ENCODE measurements at places on chromosomes 11 and 22.

DNA sequence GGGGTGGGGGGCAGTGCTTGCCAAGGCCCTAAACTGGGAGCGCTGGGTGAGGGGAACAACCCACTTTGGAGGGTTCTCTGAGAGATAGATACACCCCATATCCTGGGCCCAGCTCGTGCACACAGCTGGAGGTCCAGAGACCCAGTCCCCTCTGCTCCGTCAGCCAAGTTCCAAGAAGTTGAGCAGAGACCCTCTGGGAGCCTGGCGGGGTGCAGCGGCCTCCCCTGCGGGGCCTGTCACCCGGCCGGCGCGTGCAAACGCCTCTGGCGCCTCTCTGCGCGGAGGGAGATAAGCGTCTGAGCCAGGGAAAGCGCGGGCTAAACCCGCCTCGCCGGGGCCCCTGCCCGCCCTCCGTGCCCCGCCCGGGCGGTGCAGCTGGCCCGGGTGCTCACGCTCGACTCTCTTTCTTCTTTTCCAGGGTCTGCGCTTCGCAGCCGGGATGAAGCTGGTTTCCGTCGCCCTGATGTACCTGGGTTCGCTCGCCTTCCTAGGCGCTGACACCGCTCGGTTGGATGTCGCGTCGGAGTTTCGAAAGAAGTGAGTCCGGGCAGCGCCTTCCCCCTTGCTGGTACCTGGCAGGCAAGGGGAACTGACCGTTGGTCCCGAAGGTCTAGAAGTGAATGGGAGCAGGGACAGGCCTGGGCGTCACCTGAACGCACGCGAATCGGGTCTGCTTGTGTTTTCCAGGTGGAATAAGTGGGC lies 540 bp downstream of the ADM start:
- no peak for DNase-seq

DNA sequence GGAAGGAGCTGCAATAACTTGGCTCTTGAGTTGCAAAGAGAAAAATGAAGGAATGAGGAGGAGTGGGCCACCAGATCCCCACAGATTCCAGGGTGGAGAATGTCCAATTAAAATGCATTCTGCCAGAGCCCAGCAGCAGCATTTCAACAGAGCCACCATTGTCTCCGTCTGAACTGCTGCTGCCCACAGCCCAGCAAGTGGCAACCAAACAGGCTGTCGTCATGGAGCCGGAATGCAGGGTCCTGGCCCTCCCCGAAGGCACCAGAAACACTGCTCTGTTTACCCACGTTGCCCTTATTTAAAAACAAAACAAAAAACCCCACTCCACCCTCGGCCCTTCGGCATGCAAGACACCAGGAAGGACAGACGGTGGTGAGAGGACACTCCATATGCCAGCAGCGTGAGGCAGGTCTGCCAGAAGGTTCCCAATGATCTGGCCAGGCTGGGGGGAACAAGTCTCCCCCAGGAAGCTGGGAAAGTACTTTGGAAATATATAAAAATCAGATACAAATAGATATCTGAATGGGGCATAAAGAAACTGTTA lies 32.5 kb downstream of the PLEKHA7 start:
- DNase-seq = no peak

- DNase-seq = no peak
Observed at GRCh38 chr11:96878299-96879051, 488.7 kb downstream of the JRKL start.

DNA sequence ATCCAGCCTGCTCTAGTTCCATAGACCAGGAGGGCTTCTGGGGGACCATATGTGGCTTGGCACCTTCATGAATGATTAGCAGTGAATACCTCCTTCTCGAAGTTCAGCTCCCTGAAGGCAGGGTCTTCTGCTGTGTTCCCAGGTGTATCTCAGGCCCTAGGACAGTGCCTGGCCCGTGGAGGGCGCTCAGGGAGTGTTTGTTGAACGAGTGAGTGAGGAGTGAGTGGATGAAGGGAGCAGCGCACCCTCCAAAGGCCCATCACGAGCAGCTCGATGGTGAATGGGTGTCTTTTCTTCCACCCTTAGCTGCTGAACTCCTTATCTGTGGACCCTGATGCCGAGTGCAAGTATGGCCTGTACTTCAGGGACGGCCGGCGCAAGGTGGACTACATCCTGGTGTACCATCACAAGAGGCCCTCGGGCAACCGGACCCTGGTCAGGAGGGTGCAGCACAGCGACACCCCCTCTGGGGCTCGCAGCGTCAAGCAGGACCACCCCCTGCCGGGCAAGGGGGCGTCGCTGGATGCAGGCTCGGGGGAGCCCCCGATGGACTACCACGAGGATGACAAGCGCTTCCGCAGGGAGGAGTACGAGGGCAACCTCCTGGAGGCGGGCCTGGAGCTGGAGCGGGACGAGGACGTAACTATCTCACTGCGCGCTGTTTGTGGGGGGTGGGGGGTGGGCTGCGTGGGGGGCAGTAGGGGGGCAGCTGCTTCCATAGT lies 9.5 kb downstream of the ANO1 start:
- no peak for DNase-seq

- DNase-seq = no peak
Observed at GRCh38 chr11:43758927-43759326, 78.4 kb downstream of the HSD17B12 start.

DNA sequence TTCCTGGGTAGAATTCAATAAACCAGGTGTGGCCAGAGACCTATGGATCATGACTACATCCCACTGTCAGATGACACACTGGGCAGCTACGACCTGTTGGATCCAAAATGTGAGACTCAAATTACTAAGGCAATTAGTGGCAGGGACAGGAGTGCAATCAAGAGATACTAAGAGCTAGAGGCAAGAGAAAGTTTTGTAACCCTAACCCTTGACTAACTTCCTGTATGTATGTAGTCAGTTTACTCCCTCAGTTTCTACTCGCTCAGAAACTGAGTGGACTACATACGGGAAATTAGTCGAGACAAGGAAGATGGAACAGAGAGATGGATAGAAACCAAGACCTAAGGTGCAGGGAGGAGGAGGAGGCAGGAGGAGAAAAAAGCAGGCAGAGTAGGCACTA lies 2.7 kb downstream of the CYB5R2 start:
- DNase-seq = no peak

DNA sequence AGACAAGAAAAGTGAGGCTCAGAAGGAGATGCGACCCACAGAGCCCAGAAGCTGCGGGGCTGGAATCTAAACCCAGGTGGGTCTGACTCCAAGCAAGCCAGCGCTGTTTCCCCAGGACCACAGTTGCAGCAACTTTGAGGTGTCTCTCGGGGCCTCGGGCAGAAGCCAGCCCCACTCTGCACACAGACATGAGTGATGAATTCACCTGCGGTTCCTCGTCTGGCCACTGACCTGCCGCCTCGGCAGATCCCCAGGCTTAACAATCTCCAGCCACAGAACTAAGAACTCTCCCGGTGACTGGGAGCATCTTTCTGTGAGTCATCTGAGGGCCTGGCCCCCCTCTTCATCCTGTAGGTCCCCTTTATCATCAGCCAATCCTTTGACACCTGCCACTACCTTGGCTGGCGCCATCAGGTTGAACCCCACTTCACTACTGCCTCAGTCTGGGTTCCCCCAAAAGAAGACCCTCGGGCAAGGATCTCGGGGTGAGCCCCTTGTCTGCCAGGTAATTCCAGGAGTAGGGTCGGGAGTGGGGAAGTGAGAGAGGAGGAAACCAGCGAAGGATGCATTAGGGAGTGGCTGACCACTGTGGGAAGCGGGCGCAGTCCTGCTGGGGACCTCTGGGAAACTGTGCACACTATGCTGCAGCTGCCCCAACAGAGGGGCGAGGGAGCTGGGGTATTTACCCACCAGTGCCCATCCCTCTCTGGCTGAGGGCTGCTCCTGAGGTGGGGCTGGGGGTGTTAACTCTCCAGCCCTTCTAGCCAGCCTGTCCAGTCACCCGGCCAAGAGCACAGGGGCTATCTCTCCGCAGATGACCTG lies 33.0 kb upstream of the MN1 start:
- no peak for DNase-seq

All from stimulated activated CD4-positive, alpha-beta T cell treated with anti-CD3 and anti-CD28 coated beads, Interleukin-4, amount 100 ng/mL, for 24 hours (primary cell).